ENCODE measurements at places on chromosomes 12 and 14.

GRCh38 chr12:1804545-1805332 is 15.6 kb upstream of the LRTM2 start:
- peak; percentile 91 for DNase-seq

GRCh38 chr12:39006286-39006685 is 100.9 kb upstream of the CPNE8 start:
- no peak for DNase-seq

- no peak for DNase-seq
Measured at GRCh38 chr12:2138871-2139308, 86.1 kb downstream of the CACNA1C start.

DNA sequence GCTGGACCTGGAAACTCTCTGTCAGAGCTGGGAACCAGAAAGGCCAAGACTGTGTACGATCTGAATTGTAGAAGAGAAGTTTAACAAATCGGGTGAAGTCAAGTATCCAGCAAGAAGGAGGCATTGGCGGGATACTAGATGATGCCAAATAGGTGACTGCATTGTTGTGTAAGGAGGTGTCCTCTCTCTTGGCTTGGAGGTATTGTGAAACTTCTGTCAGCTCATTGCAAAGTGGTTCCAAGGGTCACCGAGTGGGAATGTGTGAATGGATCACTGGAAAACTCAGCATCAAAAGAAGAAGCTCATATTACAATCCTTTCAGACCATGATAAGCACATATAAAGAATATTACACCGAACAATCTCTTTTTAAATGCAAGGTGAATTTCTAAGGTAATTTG is 11.7 kb downstream of the NAV3 start:
- DNase-seq: no peak

GRCh38 chr12:89451841-89452251 is 72.8 kb downstream of the GALNT4 start:
- no peak for DNase-seq

DNA sequence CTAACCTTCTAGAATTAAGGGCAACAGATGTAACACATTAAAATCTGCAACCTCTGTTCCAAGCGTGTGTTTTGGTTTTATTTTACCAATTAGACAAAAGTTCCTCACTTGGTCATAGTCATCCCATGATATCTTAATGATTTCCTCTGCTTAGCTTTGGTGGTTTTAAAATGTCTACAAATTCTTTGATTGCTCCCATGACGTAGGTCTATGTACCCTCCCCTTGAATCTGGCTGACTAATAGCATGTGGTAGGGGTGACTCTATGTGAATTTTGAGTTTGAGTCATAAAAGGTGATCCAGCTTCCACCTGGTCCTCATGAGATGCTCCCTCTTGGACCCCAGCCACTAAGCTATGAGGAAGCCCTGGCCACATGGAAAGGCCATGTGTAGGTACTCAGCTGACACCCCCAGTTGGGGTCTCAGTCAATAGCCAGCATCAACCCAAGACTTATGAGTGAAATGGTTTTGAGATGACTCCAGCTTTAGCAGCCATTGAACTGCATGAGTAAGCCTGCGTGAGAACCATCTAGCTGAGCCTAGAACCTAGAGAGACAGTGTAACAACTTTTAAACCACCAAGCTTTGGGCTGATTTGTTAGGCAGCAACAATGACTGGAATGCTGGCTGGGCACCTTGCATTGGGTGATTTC is 247.1 kb downstream of the MSRB3 start:
- no peak for DNase-seq

- no peak for DNase-seq
Measured at GRCh38 chr14:26454105-26454504, 143.7 kb downstream of the NOVA1 start.

GRCh38 chr12:122028165-122028904 is 6.7 kb downstream of the BCL7A start:
- DNase-seq: peak; percentile 58

DNA sequence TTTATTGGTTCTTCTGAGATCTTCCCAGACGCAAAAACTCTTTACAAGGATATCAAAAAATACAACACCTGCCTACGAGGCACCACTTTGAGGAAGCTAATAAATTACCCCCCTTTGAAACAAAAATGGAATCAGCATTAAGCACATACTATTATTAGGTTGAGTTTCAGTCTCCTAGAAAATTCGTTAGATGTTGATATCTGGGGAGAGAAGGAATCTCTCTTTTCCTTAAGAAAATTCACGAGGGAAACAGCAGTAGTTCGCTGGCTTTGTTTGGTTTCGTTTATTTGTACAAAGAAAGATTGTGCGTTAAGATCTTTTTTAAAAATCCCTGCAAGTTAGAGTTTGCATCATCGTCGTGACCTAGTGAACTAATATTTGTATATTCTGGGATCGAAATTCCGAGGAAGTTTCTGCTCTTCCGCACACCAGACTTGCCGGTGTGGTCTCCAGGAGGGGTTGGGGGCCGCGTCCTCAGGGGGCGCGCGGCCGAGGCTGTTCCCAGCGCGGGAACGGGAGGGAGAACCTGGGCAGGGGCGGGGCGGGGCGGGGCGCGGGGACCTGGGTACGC is 12.1 kb downstream of the NKX2-1 start:
- no peak for DNase-seq

DNA sequence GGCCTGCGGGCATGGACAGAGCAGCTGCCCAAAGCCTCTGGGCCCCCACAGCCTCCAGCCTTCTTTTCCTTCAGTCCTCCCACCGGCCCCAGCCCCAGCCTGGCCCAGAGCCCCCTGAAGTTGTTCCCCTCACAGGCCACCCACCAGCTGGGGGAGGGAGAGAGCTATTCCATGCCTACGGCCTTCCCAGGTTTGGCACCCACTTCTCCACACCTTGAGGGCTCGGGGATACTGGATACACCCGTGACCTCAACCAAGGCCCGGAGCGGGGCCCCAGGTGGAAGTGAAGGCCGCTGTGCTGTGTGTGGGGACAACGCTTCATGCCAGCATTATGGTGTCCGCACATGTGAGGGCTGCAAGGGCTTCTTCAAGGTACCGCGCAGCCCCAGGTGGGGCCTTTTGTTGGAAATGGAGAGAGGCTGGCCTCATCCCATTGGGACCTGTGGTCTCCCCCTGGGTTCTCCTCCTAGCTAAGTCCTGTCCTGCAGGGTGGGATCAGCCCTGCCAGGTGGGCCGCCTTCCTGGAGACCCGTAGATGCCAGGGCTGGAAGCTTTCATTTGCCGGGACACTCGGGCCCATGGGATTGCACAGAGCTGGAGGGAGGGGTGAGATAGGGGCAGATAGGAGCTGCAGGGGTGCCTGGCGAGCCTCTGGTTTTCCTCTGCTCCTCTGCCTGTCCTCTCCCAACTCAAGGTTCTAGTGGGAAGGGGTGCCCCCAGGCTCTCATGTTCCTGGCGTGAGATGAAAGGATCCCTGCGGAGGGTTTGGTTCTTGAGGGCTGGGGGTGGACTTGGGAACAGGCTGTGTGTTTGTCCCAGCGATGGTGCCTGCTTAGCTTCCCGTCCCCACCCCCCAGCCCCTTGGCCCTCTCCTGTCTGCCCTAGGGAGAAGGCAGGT is 3.8 kb downstream of the NR4A1 start:
- no peak for DNase-seq

- no peak for DNase-seq
Measured at GRCh38 chr14:65922142-65922541, 509.6 kb downstream of the FUT8 start.

- no peak for DNase-seq
Measured at GRCh38 chr12:102407776-102408486, 72.4 kb downstream of the IGF1 start.

GRCh38 chr14:50403419-50403818 is 6.7 kb upstream of the CDKL1 start:
- DNase-seq: no peak

DNA sequence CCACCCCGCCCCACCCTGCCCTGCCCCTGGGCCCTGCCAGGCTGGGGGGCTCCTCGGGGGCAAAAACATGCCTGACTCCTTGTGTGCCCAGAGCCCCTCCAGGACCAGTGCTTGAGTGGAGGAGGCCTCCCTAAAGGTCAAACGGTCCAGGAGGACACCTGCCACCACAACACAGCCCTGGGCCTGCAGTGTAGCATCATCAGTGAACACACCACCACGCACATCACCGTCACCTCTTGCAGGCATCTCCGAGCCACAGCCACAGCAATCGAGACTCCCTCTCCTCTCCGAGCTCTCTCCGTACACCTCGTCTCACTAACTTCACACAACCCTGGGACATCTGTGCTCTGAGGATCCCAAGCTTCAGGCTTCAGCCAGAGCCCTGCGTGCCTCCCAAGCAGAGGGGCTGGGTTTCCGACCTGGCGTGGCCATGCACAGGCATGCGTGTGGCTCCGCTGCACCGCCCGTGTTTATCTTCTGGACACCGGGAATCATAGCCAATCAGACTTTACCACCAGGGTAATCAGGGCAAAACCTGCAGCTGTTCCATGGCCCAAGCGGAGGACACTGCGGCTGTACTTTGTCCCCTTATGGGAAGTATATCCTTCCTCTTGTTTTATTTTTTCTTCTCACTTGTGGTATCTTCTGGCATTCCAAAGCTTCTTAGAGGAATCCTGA is 6.2 kb upstream of the DIO3 start:
- no peak for DNase-seq

DNA sequence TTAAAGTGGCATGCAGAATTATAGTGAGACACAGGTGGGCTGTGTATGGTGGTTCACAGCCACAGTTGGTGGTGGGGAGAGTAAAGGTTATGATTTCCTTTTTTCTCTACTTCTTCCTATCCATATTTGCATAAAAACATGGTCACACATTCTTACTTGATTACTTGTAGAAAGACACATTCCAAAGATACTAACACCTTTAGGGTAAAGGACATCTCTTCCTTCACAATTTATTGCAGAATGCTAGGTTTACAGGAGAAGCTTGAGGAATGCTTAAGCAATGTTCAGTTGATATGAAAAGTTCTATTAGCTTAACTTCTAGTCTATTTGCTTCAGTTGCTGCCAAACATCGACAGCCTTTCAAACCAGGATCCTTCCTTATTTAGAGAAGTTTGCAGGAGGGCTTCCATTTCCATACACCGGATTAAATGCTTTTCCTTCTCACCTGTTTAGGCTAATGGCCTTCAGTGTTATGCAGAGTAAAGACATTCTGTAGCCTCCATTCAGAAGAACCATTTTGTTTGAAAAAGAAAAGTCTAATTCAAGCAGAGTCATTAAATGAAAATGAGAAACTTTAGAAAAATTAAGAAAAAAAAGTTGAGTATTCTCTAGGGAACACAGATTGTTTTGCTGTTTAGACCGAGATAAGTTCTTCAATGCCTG is 2.6 kb upstream of the PHC1 start:
- no peak for DNase-seq

GRCh38 chr14:94474581-94475031 is 1.4 kb downstream of the SERPINA9 start:
- DNase-seq: no peak

DNA sequence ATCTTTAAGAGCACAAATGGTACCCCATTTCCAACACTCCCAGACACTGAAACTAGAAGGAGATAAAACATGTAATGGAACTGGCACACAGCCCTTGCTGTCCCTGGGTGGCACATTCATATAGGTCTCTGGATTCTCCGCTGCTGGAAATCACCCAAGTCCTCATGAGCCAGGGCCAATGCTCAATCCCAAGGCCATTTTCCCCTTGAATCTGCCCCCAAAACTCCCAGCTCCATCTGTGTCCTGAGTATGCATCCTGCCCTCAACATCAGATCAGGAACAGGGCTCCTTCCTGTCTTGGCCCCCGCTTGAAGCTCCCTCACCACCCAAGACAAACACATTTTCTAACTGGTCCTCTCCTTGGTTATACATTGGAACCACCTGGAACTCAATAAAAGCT is 24.6 kb downstream of the KRT76 start:
- DNase-seq: no peak

GRCh38 chr12:113416091-113416754 is 6.0 kb upstream of the SDSL start:
- no peak for DNase-seq

- DNase-seq: no peak
Measured at GRCh38 chr14:50350975-50351374, 38.9 kb downstream of the DMAC2L start.

DNA sequence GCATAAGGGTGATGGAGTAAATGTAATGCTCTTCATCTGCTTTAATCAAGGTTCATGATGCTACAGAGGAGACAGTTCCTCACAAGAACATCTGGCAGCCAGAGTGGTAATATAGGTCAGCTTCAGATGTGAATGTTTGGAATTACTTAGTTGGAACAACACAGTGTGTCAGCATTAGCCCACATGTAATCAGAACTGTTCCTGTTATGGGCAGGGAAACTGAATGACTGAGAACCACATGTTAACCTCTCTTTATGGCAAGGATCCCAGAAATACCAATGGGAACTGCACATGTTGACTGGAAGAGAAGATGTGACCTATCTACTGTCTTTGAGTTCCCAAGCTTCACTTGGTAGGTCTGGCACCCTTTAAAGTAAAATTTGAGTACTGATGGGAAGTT is 390.1 kb upstream of the PDE3A start:
- DNase-seq: no peak

GRCh38 chr12:63964301-63964700 is 119.8 kb downstream of the SRGAP1 start:
- no peak for DNase-seq

DNA sequence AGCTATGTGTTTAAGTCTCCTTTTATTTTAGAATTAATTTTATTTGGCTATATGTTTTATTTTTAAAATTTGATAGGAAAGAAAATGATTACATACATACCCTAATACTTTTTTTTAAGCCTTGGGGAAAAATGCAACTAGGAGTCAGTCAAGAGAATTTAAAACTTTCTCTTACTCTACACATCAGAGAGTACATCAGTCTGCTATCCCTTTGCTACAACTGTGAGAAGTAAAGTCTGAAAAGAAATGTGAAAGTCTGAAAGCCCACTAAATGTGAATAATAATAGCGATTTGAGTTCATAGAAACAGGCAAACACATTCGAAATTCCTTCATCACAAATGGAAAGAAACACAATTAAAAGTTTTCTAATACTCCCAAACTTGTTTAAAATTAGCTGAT is 95.0 kb downstream of the PTPRQ start:
- no peak for DNase-seq

DNA sequence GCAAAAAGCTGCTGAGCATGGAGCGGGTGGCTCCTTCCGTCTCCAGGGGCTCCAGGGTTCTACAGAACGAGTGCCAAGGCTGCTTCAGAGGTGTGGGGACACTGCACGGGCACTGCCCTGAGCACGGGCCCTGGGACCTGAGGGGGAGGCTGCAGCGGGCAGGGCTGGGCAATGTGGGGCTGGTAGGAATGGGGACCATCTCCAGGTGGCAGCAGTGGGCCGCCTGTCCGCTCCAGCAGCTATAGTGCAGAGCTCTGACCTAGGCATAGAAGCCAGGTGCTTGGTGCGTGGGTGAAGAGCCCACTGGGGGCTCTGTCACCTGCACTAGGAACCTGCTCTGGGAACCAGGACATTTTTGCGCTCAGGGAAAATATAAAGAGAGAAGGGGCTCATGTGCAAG is 22.3 kb downstream of the HDAC7 start:
- DNase-seq: no peak
